Fibroblast of mammary gland (primary cell): ENCODE measurements at places on chromosomes 5 and 9.

DNA sequence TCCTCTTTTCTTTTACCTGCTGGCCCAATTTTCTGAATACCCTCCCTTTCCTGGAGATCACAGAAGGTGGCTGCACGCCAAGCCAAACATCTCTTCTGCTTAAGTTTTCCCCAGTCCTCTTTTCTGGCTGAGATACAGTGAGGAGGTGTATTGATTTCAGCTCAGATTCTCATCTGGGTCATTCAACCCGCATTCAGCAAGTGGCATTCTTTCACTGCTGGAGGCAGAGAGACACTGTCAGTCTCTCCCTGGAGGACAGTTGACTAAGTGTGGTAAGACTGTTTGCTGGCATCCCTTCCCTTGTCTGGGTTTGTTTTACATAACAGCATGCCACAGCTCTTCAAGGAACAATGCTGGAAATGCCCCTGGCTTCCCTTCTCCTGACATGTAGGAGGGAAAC, 60.5 kb downstream of the GABRG2 start:
- DNase-seq = no peak

GRCh38 chr5:56211298-56211865, 21.7 kb downstream of the ANKRD55 start:
- peak; percentile 91 for DNase-seq

- DNase-seq = no peak
Observed at GRCh38 chr9:34927061-34927460, 31.0 kb upstream of the PHF24 start.

- no peak for DNase-seq
Observed at GRCh38 chr9:79984429-79985067, 412.8 kb downstream of the TLE4 start.

- no peak for DNase-seq
Observed at GRCh38 chr5:132478366-132478871, 12.2 kb downstream of the IRF1 start.

- DNase-seq = no peak
Observed at GRCh38 chr9:90054810-90055209, 450.0 kb downstream of the GADD45G start.

DNA sequence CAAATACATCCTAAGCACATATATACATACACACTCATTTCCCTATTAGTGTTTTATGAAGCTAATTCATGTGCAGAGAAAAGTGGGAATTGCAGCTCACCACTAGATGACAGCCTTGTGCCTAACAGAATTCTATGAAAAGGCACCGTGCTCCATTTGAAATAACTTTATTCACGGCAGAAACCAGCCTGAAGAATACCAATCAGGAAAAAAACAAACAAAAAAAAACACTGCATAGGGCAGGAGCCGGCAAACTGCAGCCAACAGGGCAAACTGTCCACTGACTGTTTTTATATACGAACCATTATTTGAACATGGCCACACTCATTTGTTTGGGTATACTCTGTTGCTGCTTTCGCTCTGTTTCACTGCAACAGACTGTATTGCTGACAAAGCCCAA, 33.6 kb downstream of the ERMP1 start:
- DNase-seq = peak; percentile 57

DNA sequence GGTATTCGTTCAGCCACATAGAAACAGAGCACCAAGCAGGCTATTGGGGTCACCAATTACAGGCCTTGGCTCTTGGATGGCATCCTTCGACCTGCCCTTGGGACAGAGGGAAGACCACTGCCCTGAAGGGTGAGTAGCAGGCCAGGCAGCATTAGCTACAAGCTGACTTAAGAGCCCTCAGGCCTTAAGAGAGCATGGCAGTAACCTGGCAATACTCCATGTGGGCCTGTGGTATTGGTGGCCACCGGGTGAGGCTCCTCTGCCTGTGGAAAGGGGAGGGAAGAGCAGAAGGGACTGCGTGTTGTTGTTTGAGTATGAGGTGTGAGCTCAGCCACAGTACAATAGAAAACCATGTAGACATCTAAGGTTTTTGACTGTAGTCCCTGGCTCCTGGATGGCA, 170.6 kb downstream of the MCTP1 start:
- DNase-seq = no peak

GRCh38 chr5:138945421-138946240, 70.5 kb upstream of the LRRTM2 start:
- no peak for DNase-seq

DNA sequence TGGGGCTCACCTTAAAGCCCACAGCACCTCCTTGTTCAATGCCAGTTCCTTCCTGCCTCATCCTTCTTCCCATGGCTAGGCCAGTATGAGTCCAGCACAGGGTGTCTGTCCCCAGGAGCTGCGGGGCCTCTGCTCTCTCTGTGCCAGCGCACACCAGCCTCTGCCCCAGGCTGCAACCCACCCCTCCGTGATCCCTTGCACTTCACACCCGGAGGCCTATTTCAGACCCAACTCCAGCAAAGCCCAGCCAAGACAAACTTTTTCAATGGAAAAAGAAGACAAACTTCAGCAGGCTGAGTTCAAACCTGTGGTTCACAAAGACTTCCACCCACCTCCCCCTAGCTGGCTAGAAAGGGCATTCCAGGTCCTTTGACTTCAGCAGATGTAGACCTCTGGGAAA, 56.2 kb upstream of the OTULINL start:
- no peak for DNase-seq

GRCh38 chr9:125438506-125439433, 177.1 kb downstream of the GAPVD1 start:
- DNase-seq = no peak

DNA sequence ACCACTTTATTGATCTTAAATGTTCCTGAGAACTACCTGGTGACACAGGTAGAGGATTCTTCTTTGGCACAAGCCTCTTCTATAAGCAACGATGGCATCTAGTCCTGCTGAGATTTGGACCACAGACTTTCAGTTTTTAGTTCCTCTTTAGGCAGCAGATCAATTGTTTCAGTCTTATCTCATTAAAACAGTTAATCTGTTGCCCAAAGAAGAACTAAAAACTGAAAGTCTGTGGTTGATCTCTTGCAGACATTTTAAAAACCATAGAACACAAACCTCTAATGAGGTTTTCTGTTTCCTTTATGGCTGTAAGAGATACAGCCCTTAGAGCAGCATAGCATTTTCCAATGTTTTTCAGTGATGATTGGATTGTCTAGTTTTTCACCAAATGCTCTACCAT, 480.9 kb downstream of the MTRR start:
- no peak for DNase-seq

DNA sequence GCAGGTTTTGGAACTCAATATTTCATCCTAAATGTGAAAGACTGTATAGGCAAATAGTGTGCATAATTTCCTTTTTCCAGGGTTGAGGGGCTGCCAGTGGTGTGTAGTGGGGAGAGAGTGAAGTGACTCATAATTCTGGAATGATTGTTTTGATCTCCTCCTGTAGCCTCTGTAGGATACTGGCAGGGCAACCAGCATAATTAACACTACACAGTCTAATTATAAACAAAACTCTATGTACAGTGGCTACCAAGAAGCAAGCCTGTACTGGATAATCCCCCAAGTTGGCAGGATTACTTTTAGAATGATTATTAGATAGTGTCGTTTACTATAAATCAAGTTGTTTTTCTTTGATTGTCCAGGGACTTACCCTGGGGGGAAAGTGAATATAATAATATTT, 32.2 kb downstream of the LNPEP start:
- DNase-seq = peak; percentile 42

DNA sequence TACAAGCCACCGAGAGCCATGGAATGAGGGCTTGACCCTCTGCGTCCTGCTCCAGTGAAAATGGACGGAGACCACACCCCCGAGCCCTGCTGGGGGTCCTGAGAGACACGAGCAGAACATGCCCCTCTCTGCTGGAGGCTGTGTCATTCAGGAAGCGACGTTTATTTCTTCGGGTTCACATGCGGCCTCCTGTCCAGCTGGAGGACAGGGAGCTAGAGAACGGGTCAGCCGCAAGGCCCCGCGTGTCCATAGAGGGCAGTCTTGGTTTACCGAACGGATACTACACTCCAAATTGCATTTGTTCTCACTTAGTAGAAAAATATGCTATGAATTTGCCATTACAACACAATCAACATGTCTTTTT, 36.1 kb downstream of the MRPL36 start:
- peak; percentile 76 for DNase-seq

DNA sequence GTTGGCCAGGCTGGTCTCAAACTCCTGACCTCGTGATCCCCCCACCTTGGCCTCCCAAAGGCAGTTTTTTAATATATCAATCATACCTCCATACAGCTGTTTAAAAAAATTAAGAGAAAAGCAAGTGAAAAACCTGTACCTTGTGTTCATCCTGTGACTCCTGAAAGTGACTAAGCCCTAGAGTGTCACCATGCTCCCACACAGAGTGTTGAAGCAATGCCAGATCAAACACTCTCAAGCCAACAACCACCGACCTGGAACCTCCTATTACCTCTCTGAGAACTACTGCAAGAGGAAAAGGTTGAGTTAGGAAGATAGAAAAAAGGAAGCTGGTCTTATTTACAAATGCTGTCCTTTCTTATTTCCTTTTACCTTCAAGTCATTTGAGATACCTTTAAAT, 123.5 kb downstream of the RASEF start:
- DNase-seq = no peak

DNA sequence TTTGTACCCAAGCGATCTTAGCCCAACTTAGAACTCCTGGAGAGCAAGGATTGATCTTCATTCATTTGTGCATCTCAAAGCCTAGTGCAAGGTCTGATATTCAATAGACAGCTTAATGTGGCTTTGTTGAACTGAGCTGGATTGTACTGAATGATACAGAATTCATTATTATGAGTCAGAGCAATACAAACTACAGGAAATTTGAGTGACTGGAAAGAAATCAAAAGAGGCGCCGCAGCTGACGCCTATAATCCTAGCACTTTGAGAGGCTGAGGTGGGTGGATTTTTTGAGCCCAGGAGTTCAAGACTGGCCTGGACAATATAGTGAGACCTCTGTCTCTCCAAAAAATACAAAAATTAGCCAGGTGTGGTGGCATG, 58.6 kb downstream of the ENC1 start:
- no peak for DNase-seq

DNA sequence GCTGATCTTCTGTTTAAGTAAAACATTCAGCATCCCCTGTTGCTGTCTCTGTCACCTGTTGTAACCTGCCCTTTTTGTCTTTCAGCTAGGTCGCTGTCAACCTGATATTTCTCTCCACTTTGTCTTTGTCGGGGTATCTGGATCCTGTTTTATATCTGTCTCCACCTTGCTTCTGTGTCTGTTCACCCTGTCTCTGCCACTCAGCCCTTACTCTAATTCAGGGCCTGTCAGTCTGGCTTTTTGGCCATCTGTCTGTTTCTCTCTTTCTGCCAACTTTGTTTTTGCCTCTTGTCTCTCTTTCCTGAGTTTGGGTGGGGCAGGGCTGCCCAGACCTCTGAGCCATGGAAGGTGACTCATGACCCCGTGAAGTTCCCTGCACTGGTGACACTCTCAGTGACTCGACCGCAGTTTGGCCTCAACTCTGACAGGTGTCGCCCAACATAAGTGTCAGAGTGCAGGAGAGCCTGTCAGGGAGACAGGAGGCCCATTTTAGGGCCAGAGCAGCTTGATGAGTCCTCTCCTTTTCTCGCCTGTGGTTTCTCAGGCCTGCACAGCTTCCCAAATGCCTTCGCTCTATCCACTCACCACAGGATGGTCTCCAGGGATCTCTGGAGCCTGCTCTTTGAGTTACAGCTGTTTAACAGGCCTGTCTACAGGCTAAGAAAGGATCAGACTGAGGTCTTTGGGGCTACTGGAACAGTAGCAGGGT, 868 bp downstream of the ZBTB43 start:
- peak; percentile 89 for DNase-seq

GRCh38 chr5:54807421-54807820, 178.0 kb downstream of the ESM1 start:
- peak; percentile 75 for DNase-seq

GRCh38 chr5:68187268-68188055, 28.1 kb upstream of the PIK3R1 start:
- no peak for DNase-seq

- DNase-seq = no peak
Observed at GRCh38 chr5:133065471-133065870, 13.7 kb downstream of the HSPA4 start.

DNA sequence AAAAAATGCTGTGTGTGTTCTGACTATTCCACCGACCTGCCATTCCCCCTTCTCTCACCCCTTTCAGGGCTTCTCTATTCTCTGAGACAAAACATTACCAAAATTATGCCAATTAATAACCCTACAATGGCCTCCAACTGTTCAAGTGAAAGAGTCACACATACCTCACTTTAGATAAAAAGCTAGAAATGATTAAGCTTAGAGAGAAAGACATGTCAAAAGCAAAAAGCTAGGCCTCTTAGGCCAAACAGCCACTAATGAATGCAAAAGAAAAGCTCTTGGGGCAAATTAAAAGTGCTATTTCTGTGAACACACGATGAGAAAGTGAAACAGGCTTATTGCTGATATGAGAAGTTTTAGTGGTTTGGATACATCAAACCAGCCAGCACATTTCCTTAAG, 279.6 kb upstream of the GRAMD2B start:
- DNase-seq = no peak

- DNase-seq = no peak
Observed at GRCh38 chr9:126155756-126156664, 170.6 kb upstream of the MVB12B start.

GRCh38 chr9:116594547-116594946, 92.6 kb upstream of the TRIM32 start:
- DNase-seq = peak; percentile 95

DNA sequence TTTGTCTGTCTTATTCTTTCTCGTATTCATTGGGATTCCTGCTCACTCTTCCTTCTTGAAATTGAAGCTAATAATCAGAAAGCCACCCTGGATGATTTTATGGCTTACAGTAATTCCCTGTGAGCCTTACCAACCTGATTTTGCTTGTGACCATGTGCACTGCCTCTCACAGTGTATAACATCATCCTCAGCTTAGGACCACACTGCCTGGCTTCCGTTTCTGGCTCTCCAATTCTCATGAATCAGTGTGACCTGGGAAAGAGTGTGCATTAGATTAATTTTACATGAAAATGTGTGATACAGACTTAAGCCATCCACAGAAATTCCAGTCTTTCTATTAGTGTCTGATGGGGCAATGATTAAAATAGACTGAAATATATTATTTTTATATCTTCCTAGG, 126.8 kb upstream of the DMRT1 start:
- peak; percentile 19 for DNase-seq
